ENCODE measurements at places on chromosomes 3 and 15.

- no peak for DNase-seq
Observed at GRCh38 chr3:113736548-113737089, 9.4 kb downstream of the NAA50 start.

GRCh38 chr3:184778426-184779332, 33.3 kb upstream of the VPS8 start:
- no peak for DNase-seq

DNA sequence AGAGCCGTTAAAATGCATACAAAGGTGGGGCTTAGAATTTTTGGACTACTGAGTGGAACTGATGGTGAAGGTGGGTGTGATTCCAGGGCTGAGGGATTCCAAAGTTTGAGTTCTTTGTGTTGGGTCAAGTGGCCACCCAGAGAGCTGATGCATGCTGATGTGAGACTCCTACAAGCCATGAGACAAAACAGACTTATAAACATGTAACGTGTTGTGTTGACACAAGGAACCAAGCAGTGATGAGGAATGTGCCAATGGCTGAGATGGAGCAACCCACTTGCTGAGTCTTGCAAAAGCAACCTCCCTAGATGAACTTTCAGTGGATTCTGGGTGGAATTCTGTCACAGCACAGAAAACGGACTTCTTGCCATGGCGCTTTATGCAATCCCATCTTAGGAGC, 289.0 kb downstream of the TLE3 start:
- DNase-seq = no peak

DNA sequence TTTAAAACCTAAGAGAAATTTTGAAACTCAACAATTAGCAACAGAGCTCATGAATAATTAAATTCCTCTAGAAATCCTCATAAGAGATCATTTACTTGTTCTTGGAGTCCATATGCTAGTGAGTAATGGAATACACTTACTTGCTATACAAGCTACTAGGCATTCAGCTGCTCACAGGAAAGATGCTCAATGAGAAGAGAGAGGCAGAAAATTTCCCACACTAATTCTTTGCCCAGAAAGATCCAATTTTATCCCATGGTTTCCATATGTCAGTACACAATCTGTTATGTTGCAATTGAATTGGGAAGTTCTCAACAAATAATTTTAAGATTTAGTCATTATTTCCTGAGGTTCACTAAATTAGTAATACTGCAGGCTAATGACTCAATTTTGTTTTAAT, 310.4 kb downstream of the RYR3 start:
- DNase-seq = no peak

DNA sequence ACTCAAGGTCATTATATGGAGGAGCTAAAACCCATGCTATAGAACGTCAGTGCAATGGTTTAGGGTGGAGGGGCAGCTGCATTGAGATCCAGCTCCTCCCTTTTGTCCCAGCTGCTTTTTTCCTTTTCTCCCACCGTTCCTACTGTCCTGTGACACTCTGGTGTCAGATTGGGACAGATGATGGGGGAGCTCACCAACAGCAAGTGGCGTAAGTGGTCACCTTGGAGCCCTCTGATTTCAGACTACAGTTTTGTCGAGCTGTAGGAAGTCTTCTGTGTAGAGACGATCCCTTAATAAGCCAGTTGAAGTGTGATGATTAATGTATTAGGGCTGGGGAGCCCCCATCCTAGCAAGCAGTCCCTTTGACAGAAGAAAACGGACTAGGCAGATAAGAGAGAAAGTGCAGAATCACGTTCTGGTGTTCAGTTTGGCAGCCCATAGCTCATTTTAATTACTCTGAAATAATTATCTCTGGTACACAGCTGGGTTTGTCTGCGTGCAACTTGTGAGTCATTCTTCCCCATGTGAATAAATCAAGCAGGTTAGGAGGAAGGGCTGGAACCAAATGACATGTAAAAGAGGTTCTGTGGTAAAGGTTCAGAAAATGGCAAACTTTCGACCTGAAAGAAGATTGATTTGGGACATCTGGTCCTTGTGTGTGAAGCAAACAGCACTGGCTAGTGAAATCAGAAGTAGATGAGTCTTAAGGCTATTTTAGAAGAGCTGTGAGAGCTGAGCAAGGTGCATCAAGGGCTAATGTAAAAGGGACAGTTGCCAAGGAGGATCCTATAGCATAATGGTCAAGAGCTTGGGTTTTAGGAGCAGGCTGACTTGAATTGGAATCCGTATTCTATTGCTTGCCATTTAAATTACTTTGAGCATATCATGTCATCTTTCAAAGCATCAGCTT, 241.4 kb downstream of the EDEM1 start:
- no peak for DNase-seq

DNA sequence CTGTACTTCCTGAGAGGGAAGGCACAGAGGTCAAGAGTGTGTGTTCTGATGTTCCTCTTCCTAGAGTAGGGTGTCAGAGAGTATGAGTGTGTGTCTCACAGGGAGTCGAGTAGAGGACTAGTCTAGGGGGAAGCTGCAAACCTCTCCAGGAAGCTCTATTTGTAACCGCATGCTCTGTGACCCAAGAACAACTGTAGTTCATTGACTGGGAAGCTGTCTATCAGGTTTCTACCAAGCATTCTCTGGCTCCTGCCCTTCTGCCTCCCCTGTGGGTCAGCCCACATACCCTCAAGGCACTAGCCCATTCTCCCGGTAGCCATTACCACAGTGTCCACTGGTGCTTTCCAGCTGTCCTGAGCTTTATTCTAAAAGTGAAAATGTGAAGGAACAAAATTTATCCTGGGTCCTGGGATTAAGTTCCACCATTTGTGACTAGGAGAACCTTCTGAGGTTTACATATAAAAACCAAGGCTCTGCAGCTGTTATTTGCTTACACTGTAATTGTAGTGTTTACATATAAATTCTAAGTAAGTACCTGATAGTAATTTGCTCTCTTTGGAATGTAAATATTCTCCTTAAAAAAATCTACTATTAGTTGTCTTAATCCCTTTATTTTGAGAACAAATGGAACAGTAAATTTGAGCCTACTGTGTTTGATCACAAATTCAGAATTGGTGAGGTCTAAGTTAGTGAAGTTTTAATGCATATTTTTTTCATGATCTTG, 40.7 kb downstream of the MYRIP start:
- no peak for DNase-seq

DNA sequence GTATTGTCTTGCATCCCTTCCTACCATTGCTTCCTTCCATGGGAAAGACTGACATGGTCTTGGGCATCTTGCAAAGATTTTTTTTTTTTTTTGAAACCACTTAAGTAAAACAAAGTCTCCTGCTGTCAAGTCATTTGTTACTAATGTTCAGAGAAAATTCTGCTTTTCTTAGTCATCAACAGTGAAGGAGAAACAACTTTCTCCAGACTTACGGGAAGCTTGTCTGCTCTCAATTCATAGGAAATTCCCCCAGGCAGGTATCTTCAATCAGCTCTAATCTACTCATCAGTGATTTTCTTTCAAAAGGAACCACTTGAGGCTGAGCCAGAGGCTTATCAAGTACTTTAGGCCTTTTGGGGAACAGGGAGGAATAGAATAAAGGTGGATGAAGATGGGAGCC, 15.9 kb upstream of the DRD3 start:
- no peak for DNase-seq

- no peak for DNase-seq
Observed at GRCh38 chr3:3027976-3028567, 82.1 kb downstream of the IL5RA start.

GRCh38 chr3:17579289-17580031, 163.0 kb downstream of the TBC1D5 start:
- DNase-seq = no peak

- DNase-seq = no peak
Observed at GRCh38 chr15:63483521-63484371, 20.6 kb upstream of the USP3 start.

GRCh38 chr3:71252466-71252865, 331.1 kb downstream of the FOXP1 start:
- no peak for DNase-seq

DNA sequence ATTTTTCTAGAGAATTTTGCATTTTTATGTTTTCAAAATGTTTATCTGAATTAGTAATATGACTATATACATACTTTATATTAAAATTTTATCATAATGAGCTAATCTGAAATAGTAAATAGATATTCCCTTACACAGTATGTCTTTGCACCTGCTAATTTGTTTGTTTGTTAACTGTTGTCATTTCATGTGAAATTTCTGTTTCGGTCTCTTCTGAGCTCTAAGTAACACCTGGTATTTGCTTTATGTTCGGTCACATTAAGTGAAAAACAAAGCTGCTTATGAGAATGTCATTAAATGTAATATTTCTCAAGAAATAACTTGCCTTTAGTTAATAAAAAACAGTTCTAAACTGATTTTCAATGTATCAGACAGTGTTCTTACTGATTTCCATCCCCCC, 61.1 kb downstream of the FNDC3B start:
- no peak for DNase-seq

DNA sequence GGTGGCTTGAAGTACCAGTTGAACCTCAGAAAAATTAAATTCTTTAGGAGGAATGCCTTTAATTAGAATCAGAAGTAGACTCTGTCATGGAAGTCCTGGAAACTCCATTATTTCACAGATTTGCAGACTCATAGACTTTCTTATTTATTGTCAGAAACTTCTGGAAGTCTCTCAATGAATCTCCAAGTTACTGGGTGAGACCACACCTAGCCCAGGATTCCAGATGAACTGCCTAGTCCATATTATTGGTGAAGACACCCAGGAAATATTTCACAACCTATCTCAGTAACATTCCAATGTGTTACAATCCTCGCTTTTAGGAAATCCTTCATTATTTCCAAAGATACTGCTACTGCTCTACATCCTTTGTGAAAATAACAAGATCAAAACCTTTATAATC, 6.5 kb upstream of the THBS1 start:
- DNase-seq = no peak

DNA sequence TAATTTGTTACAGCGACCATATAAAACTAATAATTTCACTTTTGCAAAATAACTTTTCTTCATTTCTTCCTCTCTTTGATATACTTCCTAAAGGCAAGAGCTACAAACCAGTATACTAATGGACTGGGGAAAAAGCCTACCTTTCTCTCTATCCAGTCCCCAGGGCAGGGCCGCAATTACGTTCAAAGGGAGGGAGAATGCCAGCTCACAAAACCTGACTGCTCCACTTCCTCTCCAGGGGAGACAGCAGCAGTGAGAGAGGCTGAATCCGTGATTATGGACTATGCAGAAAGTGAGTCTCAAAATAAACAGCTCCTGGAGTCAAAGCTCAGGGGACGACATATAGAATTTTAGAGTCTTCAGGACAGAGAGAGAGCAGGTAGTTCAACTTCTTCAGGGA, 126.9 kb upstream of the HES1 start:
- no peak for DNase-seq

DNA sequence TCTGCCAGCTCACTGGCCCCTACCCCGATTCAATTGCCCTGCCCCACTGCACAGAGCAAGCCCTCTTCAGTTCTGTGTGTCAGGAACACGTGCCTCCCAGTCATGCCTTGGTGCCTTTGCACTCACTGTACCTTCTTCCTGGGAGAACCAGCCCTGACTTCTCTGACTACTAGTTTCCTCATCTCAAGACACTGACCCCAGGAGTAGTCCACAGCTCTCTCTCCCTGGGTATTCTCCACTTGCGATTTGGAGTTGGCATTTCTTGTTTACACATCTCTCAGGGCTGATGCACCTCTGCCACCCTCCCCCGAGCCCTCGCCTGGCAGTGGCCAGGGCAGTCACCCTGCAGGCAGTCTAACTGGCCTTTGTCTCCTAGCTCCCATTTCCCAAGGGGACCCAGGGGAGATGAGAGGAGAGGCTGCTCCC, 5.7 kb downstream of the CISH start:
- no peak for DNase-seq

- no peak for DNase-seq
Observed at GRCh38 chr3:53084310-53085001, 38.6 kb upstream of the SFMBT1 start.

GRCh38 chr15:76338486-76339304, 2.1 kb downstream of the ISL2 start:
- no peak for DNase-seq

DNA sequence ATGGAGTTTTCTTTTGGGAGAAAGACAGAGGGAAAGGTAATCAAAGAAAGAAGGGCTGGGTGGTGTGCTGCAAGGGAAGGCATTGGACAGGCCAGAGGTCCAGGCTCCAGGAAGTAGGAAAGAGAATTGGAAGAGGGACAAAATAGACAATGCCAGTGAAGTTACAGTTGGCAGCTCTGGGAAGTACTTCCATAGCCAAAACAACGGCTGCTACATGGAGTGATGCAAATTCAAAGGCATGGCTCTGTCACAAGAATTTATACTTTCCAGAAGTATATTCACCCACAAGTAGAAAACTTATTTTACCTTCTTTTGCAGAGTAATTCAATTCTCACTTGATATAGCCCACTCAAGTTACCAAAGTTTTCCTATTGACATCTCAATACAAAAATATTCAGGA, 191.5 kb downstream of the TNIK start:
- no peak for DNase-seq

DNA sequence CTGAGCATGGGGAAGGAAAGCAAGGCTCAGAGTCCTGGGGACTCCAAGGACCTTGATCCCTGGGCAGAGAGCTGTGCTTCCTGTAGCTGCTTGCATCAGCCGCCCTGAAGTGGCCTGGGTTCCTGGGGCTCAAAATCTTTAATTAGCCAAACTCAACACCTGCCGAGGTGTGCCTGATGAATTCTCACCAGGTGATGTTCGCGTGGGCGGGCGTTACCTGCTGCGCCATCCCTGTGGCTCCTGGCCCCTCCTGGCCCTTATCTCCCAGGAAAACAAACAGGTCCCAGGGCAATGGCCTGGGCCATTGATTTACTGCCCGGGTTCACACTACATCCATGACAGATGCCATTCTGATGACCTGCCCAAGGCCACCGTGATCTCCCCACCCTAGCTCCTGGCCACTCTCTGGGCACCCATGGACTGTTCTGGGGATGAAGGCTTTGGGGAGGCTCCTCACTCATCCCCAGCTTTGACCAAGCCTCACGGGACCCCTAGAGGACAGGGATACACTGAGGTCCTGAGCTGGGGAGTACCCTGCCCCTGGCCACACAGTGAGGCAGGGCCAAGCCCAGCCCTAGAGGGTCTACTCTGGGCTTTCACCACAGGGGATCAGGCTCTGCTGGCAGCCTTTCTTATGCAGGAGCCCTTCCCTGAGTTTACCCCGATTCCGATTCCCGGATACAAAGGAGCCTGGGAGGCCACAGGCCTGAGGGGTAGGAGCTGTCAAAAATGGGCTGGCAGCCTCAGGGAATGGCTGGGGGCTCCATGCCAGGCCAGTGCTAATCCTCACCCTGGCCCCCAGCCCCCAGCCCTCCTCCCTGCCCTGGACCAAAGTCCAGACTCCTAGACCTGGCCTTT, 5.7 kb downstream of the SLC38A3 start:
- DNase-seq = no peak

- no peak for DNase-seq
Observed at GRCh38 chr3:34008191-34008590, 209.8 kb downstream of the PDCD6IP start.

DNA sequence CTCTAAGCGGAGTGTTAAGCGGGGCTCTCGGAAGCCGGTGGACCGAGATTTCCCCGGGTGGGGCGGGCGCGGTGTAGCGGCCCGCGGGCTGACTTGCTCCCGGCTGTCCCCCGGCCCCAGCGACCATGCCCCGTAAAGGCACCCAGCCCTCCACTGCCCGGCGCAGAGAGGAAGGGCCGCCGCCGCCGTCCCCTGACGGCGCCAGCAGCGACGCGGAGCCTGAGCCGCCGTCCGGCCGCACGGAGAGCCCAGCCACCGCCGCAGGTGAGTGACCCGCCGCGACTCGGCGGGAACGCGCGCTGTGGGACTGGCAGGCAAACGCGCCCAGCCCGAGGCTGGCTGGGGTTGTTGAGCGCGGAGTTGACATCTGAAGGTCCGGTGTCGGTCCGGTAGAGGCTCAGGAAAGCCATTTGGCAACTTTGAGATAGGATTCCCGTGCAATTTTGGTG, 1.3 kb downstream of the SMC4 start:
- no peak for DNase-seq

- peak; percentile 68 for DNase-seq
Observed at GRCh38 chr15:101310508-101310907, 15.5 kb upstream of the SNRPA1 start.

Data from RWPE2 (cell line).